ENCODE measurements at places on chromosomes 4 and X.

DNA sequence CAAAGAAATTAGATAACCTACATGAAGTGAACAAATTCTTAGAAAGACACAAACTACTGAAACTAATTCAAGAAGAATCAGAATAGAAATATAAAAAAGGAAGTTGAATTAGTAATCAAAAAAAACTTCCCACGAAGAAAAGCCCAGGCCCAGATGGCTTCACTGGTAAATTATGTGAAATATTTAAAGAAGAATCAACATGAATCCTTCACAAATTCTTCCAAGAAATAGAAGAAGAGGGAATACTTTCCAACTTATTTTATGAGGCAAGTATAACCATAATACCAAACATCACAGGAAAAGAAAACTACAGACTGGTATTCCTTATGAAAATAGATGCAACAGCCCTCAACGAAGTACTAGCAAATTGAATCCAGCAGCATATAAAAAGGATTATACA is 30.7 kb downstream of the MOSPD2 start:
- no peak for DNase-seq

DNA sequence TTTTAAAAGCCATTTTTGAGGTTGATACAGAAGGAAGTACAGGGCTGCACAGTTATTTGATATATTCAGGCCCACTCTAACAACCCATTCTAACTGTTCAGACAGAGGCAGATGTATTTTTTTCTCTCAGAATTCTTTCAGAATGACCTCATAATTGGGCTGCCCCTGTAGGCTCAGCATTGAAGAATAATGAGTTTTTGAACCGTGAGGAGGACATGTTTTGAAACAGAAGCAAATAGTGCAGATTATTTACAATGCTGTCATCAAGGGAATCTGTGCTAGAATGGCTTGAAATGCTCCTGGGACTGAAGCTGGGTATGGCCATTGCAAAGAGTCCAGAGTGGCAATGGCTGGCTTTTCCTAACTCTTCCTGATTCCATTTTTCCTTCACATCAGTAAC is 158.1 kb downstream of the SOX3 start:
- DNase-seq: no peak

- no peak for DNase-seq
These were observed 14.6 kb downstream of the ZNF718 start for GRCh38 chr4:138935-139334.

- DNase-seq: no peak
These were observed 200.0 kb upstream of the LDB2 start for GRCh38 chr4:17098401-17098800.

DNA sequence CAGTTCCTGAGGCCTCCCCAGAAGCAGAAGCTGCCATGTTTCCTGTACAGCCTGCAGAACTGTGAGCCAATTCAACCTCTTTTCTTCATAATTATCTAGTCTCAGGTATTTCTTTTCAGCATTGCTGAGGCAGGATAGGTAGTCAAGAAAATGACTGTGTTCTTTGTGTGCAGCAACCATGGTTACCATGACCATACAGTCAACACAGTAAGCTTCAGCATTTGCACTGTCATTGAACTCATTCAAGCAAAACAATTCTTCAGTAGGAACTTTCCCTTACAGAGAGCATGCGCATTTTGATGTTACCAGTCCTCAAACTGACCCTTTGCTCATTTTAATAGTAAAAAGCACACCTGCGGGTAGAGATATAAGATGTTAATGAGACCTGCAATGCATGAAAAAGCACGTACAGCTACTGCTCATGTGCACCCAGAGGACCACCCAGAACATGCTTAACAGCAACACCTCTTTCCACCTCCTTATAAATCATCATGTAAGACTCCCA is 180.8 kb downstream of the PRKX start:
- no peak for DNase-seq

DNA sequence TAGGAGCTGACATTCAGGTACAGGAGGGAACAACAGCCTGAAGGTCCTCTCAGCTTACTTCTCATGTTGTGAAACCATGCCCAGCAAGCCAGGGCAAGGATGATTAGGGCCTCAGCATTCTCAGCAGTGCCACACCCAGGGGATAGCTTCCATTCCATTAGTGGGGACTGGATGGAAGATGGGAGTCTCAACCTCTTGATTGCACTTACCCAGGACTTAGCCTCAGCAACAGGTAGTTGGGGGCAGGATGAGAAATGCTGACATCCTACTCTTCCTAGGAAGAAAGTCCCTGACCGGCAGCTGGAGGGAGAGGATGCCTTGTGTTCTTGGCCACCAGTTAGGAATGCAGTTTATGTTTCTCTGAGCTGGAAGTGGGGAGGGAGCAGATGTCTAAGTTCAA is 8.8 kb upstream of the BEX3 start:
- DNase-seq: no peak

- no peak for DNase-seq
These were observed 225.7 kb upstream of the PSAPL1 start for GRCh38 chr4:7660176-7661039.

GRCh38 chr4:74968456-74969164 is 35.7 kb downstream of the PARM1 start:
- DNase-seq: no peak

- DNase-seq: no peak
These were observed 13.2 kb upstream of the CLDN24 start for GRCh38 chr4:183335369-183335940.

DNA sequence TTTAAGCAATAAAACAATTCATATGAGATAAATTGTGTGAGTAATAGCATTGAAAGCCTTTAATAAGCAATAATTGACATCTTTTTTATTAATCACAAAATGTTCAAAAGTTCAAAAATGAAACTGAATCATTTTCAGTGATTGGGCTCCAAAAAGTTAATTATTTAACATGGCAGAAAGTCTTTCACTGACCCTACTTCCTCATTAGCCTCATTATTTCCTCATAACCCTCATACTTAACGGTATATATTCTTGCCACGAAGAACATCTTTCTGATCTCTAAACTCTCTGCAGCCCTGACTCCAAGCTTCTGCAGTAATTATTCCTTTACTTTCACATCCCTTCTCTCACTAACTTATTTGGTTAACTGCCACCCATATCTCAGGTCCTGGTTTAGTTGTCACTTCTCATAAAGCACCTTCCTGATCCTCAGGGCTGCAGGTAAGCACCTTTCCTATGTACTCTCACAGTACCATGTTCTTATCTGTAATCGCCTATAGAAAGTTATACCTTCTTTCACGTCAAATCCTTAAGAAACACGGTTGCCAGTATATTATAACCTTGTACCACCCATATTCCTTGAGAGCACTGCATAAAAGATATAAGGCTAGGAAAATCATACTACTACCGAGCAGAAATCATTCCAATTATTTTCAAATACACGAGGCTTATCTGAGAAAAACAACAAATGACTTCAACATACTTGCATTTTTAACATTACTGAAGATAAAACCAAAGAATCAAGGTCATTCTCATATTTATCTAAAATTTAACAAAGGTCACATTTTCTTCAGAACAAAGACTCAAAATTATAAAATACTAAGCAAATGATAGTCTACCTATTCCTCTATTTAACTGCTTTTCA is 72.2 kb downstream of the PPP3CA start:
- DNase-seq: no peak

GRCh38 chr4:85993641-85994040 is 366.2 kb downstream of the MAPK10 start:
- DNase-seq: no peak

GRCh38 chrX:134886002-134886596 is 104.7 kb upstream of the SMIM10 start:
- no peak for DNase-seq

DNA sequence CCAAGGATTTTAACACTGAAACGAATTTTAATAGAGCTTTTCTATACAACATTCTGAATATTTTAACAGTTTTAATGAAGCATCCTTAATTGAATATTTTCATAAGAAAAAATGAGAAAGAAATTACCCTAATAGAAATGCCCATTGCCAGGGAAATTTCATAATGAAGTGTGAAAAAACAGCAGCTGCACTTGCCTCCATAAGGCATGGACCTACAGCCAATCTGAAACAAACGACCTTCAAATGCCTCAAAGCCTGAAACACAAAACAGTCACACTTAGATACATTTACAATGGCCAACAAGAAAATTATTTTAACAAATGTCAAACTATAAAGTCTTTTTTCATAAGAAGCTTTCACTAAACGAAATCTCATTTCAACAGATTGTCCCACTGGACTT is 74.4 kb downstream of the SLC9B1 start:
- no peak for DNase-seq

DNA sequence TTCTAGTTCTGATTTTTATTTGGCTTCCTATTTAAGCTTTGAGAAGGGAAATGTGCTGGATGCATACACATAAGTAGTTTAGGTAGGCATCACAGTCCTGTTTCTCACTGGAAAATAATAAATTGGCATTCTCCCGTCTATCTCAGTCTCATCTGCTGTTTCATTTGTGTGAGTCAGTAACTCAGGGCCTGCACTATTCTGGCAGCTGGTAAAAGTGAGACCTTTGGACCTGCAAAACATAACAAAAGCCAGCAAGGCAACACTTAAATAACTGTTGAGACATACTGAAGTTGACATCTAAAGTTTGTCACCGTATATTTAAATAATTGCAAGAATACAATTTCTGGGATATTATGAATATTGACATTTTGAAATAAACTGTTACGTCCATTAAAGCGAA is 8.6 kb upstream of the UBQLN2 start:
- no peak for DNase-seq

GRCh38 chr4:111178231-111178630 is 555.4 kb upstream of the PITX2 start:
- DNase-seq: no peak

GRCh38 chrX:16484338-16484737 is 165.6 kb upstream of the S100G start:
- DNase-seq: no peak

- DNase-seq: no peak
These were observed 56.7 kb downstream of the PRPS1 start for GRCh38 chrX:107684956-107685385.

GRCh38 chrX:65987811-65988210 is 52.1 kb downstream of the VSIG4 start:
- DNase-seq: no peak

- DNase-seq: no peak
These were observed 175.8 kb downstream of the GC start for GRCh38 chr4:71607780-71608677.

GRCh38 chr4:150123796-150124677 is 45.8 kb downstream of the DCLK2 start:
- DNase-seq: no peak

- no peak for DNase-seq
These were observed 58.5 kb upstream of the SLC7A11 start for GRCh38 chr4:138300616-138301015.

DNA sequence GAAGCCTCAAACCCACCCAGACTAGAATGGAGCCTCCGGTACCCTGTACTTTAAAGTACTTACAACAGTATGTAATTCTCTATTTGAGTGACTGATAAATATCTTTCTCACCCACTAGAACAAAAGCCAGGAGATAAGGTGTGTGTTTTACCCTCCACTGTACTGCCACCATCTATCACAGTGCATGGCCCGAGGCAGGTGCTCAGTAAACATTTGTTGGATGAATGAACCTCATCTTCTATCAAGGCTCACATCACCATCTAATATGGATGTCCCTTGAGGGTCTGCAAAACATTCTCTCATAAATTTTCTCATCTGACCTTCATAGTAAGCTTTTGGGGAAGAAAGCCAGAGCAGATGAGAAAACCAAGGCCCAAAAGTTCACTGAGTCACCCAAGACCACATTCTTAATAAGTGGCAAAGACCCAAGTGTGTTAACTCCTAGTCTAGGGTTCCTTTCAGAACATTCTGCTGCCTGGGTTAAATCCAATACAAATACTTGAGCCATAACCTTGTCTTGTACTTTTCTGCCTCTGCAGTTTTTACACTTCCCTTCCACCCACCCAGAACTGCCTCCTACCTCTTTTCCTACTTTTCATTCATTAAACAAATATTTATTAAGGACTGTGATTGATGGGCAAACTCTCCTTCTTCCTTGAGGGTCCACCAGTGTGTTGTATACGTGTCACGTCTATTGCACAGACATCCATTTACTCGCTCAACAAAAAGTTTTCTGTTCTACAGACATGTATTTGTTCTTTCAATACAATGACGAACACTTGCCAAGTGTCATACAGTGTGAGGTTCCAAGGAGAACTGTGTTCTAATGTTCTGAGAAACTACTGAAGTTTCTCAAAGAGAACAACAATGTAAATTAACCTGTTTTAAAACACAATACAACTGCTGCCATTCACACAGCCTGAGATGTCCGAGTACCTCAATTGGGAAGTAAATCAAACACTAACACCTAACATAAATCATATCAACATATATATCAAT is 35.7 kb downstream of the APBB2 start:
- no peak for DNase-seq

DNA sequence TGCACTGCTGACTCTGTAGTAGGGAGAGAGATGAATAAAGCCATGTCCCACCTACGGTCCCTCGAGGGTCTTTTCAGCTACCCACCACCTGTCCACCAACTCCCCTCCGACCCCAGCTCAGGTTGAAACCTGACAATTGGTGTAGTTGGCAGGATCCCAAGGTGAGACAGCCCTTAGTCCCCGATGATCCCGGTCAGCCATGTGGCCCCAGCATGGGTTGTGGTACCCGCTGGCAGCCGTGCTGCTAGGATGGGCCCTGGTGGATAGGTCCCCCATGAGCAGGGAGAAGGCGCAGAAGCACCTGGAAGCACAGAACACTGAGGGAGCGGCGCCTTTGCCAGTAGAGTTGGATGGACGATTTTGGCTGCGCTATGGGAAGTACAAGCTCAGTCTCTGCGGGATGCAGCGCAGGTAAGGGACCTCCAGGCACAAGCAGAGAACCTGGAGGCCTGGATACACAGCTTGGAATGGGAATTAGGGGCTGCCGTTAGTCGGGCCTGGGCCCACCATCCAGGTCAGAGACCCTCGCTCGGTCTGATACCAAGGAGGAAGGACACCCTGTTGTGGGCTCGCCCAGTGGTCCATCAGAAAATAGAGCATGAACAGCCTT is 694.6 kb upstream of the AGA start:
- no peak for DNase-seq

DNA sequence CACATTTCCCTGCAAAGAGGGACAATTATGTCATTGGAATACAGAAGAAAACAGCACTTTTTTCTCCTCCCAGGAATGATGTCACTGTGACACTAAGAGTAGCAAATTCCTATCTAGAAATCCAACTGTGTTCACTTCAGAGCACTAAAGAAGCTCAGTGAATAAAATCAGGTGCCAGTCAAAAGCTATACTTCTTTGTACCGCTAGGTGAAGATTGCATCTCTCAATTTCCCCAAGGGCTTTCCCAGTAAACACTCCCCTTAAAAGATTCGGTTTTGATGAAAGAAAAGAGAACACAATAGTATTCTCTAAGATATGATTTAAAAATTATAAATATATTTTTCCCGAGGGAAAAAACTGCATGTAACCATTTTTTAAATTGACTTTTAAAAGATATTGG is 104.7 kb upstream of the MID1 start:
- DNase-seq: no peak

DNA sequence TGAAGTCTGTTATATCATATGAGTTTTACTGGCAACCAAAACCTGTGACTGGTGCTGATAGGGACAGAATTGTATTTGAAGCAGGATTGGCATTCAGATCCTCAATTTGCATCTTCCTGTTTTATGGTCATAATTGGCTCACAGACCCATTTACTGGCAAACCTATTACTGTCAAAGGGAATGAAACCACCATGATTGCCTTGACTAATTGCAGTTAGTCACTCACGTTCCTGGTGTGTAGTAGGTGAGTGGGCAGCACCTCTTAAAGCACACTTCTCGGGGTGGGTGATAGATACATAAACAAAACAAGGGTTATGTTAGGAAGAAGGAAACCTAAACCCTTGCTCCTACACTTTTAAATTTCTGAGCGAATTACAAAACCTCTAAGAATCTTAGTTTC is 81.0 kb downstream of the PPEF2 start:
- DNase-seq: no peak

- no peak for DNase-seq
These were observed 232.3 kb upstream of the RPS6KA3 start for GRCh38 chrX:20498851-20499635.

Measured in stimulated activated CD8-positive, alpha-beta memory T cell treated with anti-CD3 and anti-CD28 coated beads, Interleukin-4, amount 100 ng/mL, for 1 hour (primary cell).